Kidney tubule cell (primary cell): ENCODE measurements at places on chromosomes 3 and 15.

DNA sequence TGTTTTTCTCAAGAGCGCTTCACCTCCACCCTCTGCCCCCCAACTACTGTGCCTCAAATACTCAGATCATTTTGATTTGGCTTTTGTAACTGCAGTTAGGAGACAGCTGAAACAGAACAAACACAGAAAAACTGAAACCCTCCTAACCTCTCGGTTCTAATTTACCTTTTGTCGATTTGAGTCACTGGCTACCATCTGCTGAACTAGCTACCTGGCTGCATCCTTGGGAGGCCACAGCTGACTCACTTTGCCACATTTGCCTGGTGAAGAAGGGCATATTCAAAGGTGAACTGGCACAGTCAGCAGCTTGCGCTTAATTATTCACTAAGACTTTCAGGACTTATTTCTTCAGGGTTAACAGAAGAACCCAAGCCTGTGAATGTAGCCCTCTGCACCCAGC lies 117.7 kb downstream of the FOXB1 start:
- DNase-seq: peak; percentile 73

GRCh38 chr3:123843668-123844067 lies 40.5 kb downstream of the MYLK start:
- DNase-seq: peak; percentile 83

- DNase-seq: peak; percentile 61
Observed at GRCh38 chr15:59304034-59304795, 68.5 kb downstream of the MYO1E start.

DNA sequence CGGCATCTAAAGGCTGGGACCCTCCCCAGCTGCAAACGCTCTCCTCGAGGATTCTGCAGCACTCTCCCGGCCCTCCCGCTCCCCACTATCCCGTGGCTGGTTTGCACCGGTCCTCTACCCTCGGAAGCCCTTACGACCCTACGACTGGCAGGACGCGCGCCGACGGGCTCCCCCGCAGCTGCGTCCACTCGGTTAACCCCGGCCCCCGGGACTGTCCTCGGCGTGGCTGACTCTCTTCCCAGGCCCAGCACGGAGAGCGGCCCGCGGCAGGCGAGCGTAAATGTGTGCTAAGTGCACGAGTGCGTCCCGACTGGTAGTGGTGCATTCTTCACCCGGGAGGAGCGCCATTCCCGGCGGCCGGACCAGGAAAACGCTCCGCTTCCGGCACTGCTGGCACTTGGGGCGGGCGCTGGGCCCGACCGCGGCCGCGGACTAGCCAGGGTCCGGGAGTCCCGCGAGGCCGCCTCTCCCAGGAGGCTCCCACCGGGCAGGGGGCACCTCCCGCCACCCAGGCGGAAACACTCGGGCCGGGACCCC lies 508 bp downstream of the GORASP1 start:
- DNase-seq: peak; percentile 61

DNA sequence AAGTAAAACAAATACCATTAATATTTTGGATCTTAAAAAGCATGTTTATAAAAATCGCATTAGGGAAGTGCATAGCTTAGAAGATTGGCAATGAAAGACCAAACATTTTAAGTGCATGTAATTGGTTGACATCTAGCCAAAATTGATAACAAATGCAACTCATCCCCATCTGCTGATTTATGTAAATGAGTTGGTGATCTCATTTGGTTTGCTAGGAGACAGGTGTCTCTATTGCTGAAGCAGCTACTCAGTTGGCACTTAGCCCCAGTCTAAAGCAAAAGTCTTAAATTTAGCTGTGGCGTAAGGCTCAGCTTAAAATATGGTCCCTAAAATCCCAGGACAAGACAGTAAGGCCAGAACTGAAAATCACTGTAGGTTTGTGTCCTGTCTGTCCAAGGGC lies 113.5 kb upstream of the CHL1 start:
- no peak for DNase-seq

DNA sequence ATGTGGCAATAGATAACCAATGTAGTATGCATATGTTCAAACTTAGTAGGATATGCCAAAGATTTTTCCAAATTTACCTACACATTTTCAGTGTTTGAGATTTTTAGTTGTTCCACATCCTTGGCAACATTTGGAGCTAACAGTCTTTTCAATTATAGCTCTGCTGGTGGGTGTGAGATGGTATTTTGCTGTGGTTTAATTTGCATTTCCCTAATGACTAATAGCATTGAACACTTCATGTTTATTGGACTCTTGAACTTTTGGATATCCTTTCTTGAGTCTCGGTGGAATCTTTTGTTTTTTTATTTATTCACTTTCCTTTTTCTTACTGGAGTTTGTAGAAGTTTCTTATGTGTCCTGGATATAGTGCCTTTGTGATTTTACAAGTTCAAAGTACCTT lies 11.0 kb upstream of the ILDR1 start:
- DNase-seq: no peak

DNA sequence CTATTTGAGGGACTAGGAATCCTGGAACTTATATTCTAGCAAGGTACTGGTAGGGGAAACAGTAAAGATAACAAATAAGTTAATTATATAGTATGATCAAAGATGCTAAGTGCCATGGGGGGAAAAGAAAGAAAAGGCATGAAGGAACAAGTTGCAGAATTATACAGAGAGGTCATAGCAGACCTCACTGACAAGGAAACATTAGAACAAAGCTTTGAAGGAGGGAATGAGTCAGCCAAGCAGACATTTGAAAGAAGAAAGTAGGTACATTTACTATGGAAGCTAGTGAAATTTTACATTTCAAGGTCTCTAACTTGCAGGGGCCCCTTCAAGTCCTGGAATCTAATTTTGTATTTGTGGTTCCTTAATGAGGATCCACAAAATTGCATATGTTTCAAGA lies 57.2 kb upstream of the TIPARP start:
- peak; percentile 44 for DNase-seq

- peak; percentile 20 for DNase-seq
Observed at GRCh38 chr3:7285505-7285904, 424.6 kb downstream of the GRM7 start.

DNA sequence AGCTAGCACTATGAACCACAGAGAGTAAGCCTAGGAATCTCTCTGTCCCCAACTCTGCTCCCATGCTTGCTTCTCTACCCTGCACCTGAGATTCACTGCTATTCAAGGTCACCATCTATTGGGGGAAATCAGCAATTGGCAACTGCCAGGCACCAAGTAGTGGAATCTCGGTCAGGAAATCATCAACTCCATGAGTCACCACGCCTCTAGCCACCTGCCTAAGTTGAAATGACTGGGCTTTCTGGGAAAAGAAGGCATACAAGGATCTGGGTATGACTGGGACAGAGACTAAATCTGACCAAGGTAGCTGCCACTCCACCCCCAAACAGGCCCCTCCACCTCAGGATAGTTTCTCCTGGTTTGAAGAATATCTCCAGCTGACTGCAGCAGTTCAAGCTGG lies 464.1 kb upstream of the CBLB start:
- peak; percentile 93 for DNase-seq

DNA sequence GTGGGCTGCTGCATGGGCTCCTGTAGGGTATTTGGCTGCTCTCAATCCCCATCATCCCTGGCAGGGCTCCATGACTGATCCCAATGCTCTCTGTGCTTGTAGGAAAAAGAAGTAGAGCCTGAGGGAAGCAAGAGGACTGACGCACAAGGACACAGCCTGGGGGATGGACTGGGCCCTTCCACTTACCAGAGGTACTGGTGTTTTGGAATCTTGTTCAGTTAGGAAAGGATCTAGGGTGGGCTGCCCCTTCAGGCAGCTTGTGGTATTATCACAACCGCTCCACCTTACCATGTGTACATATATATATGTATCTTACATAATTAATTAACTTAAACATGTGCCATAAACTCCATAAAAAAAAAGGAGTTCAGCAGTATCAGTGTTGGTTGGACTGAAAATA lies 1.3 kb downstream of the SLC28A2 start:
- DNase-seq: no peak

DNA sequence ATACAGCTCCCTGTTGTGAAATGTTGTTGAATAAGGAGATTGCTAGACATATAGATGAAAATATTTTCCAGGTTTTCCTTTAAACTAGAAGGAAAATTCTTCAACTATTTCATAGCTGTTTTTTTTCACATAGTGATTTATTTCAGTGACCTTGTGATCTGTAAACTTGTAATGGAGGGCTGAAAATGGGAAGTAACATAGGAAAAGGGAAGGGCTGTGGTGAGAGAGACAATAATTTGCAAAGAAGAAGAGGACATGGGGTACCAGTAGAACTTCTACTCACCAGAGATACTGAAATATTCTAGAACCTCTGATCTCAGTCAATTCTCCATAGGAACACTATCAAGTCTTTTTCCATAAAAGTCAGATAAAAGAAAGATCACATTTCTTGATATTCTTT lies 60.4 kb downstream of the PLS1 start:
- no peak for DNase-seq

- peak; percentile 50 for DNase-seq
Observed at GRCh38 chr15:83018436-83018835, 7.0 kb upstream of the C15orf40 start.

- DNase-seq: peak; percentile 45
Observed at GRCh38 chr15:34795267-34796081, at the start of gene ACTC1. TSS of gene ACTC1 (minus strand) at chr15:34795549. CDS start at chr15:34794808, 741 bp downstream.

DNA sequence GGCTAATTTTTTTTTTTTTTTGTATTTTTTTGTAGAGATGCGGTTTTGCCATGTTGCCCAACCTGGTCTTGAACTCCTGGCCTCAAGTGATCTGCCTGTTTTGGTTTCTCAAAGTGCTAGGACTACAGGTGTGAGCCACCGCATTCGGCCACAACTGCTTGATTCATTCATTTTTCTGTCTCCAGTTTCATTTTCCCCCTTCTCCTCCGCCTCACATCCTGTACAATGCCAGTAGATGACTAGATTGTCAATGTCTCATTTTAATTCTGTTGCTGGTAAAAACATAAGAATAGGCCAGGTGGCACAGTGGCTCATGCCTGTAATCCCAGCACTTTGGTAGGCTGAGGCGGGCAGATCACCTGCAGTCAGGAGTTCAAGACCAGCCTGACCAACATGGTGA lies 12.0 kb upstream of the ZNF592 start:
- DNase-seq: no peak

DNA sequence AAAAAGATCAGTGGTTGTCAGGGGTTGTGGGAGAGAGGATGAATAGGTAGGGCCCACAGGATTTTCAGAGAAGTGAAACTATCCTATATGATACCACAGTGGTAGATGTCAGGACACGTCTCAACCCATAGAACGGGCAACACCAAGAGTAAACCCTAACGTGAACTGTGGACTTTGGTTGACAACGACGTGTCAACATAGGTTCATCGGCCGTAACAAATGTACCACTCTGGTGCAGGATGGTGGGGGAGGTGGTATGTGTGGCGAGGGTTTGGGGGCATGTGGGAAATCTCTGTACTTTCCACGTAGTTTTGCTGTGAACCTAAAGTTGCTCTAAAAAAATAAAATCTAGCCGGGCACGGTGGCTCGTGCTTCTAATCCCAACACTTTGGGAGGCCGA lies 13.0 kb upstream of the PIGZ start:
- DNase-seq: no peak

- no peak for DNase-seq
Observed at GRCh38 chr15:43895586-43895985, 68.8 kb downstream of the WDR76 start.
